ENCODE measurements at places on chromosomes 4 and X.

DNA sequence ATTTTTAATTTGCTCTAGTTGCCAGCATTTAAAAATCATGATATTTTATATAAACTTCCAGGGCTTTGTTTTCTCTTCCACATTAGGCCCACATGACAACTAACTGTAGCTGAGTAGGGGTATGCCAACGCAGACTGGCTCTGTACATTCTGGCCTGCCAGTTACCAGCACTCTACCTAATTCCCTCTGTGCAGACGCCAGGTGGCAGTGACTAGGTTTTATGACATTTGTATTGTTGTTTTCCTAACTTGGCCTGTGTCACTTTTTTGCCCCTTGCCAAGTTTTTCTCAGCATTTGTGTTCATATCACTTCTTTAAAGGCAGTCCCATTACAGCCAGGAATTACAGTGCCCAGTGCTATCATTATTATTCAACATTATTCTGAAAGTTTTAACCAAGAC is 347.5 kb downstream of the NKX6-1 start:
- DNase-seq, result no peak

GRCh38 chr4:123651536-123652180 is 255.1 kb downstream of the SPRY1 start:
- no peak for DNase-seq

GRCh38 chr4:39543034-39543433 is 15.8 kb upstream of the UGDH start:
- DNase-seq, result no peak

DNA sequence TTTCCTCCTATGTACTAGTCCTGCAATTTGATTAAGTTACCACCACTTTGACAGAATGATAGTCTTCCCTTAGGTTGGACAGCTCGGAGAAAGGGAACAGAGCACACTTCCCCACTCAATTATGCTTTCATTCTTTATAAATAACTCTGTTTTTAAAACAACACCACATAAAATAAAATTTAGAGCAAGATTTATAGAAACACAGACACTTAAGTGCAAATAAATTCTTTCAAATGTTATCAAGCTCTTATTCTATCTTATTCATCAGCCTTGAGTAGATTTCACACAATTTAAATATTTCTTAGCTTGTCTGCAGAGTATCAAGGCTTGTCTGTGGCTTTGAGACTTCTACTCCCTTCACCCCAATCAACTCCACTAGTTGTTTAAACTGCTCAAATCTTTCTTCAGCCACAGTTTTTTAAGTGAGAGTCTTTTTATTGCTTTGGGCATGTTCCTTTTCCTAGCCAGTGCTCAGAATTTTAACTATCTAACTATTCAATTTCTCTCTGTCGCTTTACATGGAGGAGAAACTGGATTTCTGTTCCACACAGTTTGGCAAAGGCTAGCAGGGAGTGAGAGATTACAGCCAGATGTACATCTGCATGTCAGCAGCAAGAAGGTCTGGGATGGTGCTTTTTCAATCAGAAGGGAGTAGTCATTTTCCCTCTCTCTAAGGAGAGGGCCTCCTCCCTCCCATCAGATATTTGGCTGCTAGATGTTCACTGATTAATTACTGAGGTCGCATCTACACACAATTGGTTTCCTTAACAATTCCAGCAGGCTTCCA is 53.1 kb upstream of the PLAC1 start:
- no peak for DNase-seq

DNA sequence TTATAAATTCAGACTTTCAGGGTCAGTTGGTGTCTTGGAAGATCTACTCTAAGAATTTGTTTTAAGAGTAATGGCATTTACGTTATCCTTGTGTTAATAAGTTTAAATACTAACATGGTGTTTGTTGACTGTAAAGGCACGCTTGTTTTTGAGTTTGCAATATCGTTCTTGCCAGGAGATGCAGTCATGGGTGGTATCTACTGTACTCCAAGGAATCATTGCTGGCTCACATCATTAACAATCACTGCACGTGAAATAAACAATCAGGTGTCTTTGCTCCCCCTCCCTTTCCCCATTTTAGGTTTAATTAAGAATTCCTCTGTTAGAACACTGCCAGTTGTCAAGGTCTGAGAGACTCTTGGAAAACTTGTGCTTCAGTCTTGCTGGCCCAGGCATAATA is 1.6 kb downstream of the HHIP start:
- no peak for DNase-seq

- no peak for DNase-seq
Measured at GRCh38 chr4:73731968-73732610, 8.3 kb upstream of the CXCL8 start.

- no peak for DNase-seq
Measured at GRCh38 chrX:40646489-40647306, 663 bp downstream of the CXorf38 start.

GRCh38 chrX:154013614-154014360 is 5.9 kb downstream of the IRAK1 start:
- DNase-seq, result no peak

- no peak for DNase-seq
Measured at GRCh38 chr4:74223801-74224200, 65.9 kb downstream of the MTHFD2L start.

DNA sequence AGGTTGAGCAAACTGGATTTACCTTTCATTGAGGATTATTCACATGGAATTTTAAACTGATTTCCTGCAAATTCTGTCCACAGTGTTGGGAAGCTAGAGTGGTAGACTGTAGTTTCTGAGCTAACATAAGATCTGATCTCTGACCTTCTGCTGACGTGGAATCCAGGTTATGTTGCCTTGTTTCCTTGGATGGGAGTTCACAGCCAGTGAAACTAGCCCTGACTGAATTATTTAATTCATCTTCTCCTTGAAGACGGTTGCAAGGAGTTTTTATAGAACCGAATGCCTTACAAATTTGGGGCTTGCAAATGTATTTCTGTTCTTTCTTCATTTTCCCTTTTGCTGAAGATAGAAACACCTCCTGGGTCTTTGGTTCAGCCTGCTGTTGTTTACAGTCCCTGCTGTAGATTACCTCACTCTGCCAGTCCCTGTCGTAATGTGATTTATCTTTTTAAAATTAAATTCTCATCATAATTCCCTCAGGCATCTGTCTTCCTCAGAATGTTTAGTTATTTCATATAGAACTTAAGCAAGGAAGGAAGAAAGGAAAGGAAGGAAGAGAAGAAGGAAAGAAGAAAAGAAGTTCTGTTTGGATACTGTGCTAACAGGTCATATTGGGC is 113.9 kb downstream of the CEP135 start:
- no peak for DNase-seq

DNA sequence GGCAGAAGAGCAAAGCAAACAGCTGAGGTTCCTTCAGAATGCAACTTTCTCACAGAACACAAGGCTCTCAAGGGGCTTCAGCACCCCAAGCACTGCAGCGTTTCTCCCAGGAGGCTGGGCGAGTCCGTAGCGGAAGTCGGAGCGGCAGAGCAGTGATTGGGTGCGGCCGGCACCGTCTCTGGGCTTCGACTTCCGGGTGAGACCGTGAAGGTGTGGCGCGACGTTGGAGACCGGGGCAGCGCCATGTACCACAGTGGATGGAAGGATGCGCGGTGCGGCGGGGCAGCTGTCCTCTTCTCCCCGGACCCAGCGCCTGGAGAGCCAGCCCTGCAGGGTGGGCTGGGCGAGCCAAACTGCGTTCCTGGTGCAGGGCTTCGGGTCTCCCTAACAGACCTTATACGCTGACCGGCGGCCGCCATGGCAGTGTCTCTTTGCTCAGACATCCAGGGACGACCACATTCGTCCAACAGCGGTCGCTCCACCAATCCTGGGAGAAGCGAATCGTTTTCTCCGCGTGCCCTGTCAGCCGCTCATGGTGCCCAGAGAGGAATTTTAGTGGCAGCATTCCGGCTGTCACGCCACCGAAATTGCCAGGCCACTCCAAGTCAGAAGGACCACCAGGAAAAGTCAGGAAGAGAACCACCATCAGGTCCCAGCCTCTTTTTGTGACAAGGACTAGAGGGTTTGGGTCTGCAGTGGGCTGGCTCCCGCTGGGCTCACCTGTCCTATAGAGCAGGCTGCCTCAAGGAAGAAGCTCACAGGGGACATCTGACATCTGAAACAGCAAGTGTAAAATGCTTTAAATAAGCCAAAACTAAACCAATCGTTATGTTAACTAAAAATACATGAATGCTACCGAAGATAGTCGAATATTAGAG is 20.5 kb downstream of the TRIM61 start:
- no peak for DNase-seq

DNA sequence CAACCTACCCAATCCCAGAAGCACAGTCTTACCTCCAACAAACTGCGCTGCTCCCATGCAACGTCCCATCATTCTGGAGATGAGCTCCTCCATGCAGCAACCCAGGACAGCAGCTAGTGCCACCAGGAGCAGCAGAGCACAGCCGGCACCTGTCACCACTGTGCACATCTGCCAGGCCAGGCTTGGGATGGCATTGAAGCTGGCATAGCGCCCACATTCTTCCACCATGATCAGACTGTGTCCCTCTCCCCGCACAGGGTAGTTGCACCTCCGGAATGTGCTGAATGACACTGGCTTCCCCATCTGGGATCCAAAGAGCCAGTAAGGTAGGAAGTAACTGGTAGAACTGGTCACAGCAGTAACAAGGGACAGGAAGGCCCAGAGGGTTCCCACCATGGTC is 8.8 kb downstream of the LHFPL1 start:
- no peak for DNase-seq

DNA sequence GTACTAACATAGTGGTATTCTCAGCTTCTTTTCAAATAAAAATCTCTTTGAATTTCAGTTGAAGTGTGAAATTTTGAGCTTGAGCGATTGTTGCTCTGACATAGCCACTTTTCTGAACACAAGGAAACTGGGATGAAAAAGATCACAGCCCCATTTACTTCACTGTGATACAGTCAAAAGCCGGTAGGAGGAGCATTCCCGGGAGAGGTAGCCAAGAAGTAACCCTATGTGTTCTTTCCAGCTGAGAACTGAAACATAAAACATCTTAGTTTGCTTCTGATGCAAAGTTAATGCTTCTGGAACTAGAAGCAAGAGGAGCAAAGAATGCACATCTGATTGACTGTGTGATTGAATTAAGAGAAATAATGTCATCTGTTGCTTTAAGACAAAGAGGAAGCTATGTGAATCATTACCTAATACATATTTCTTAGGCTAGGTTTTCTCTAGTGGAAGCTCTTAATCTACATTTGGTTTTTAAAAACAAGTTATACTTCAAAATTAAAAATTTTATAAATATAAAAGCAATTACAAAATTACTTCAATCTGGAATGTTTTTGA is 88.3 kb upstream of the UNC5C start:
- DNase-seq, result no peak

GRCh38 chrX:137567682-137568232 is 1.8 kb downstream of the ZIC3 start:
- no peak for DNase-seq

- DNase-seq, result peak; percentile 15
Measured at GRCh38 chr4:184165291-184165690, 52.4 kb downstream of the ENPP6 start.

DNA sequence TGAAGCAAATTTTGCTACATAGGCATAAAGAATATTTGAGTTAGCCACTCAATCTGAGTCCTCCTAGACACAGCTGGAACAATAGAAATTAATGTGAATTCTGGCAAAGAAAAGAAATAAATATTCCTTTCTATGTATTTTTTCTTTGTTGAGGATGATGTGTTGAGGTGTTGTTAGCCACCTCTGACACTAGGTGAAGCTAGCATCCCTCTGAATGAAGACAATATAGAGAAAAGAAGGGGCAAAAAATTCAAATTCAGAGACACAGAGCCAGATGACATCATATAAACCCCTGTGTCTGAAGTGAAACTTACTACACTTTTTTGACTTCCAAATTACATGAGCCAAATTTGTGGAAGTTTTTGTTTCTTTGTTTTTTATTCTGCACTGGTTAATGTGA is 34.6 kb upstream of the TMPRSS11D start:
- DNase-seq, result no peak

GRCh38 chrX:41664908-41665307 is 23.9 kb upstream of the GPR34 start:
- no peak for DNase-seq

GRCh38 chrX:17187136-17187756 is 187.8 kb upstream of the NHS start:
- DNase-seq, result no peak

- DNase-seq, result no peak
Measured at GRCh38 chr4:118833192-118833820, 2.6 kb downstream of the SEC24D start.

DNA sequence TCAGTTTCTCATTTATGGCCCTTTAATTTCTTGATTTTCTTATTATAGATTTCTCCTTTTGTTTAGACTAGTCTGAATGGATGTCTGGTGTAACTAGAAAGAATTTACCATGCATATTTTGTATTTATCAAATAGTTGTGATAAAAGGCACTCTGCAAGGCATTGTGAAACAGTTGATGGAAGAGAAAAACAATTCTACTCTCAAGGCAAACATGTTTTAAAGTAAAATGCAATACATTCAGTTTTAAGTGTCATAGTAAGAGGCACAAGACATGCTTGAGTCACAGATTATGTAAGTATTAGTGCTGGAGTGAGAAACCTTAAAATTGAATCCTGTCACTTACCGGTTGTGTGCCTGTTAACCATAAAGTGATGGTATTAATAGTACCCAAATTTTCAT is 283.3 kb upstream of the DKK2 start:
- no peak for DNase-seq

GRCh38 chr4:187544461-187545053 is 451.0 kb upstream of the ZFP42 start:
- DNase-seq, result no peak

DNA sequence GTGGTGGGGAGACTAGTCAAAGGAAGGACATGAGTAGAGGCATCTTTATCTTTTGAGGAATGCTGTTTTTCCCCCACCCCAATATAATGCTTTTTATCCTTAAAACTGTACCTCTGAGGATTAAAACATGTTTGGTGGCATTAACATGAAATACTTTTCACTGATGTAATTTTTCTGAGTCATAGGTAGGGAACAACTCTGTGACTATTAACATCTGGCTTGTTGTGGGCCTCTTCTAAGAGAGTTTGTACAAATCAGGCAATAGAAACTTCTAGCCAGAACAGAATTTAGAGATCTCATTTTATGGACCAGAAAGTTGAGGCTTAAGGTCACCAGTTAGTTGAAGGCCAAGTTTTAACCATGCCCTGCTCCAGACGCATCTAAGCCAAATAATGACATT is 207.6 kb downstream of the SOX3 start:
- DNase-seq, result no peak

GRCh38 chr4:33837043-33837838 is 2407.1 kb downstream of the ARAP2 start:
- peak; percentile 45 for DNase-seq

DNA sequence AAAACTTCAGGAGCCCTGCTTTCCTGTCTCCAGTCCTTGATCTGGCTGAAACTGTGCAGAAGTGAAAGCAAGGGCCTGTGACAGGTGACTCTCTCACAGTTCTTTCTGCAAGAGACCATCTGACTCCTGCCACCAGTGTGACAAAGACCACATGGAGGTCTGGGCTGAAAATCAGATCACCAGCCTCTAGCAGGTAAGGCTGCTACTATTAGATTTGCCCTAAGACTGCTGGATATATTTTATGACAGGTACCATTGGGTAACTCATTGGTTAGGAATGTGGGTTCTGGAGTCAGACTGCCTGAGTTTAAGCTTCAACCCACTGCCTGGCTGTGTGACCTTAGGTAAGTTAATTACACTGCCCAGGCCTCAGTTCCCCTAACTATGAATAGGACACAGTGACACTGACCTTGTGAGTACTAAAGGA is 163.3 kb upstream of the SLC7A11 start:
- DNase-seq, result no peak

- no peak for DNase-seq
Measured at GRCh38 chrX:78922754-78923153, 22.4 kb upstream of the P2RY10 start.

- no peak for DNase-seq
Measured at GRCh38 chr4:1760521-1761071, 32.5 kb upstream of the FGFR3 start.

GRCh38 chr4:14272206-14272605 is 644.7 kb upstream of the BOD1L1 start:
- no peak for DNase-seq
